ENCODE measurements at places on chromosomes 1 and 21.

DNA sequence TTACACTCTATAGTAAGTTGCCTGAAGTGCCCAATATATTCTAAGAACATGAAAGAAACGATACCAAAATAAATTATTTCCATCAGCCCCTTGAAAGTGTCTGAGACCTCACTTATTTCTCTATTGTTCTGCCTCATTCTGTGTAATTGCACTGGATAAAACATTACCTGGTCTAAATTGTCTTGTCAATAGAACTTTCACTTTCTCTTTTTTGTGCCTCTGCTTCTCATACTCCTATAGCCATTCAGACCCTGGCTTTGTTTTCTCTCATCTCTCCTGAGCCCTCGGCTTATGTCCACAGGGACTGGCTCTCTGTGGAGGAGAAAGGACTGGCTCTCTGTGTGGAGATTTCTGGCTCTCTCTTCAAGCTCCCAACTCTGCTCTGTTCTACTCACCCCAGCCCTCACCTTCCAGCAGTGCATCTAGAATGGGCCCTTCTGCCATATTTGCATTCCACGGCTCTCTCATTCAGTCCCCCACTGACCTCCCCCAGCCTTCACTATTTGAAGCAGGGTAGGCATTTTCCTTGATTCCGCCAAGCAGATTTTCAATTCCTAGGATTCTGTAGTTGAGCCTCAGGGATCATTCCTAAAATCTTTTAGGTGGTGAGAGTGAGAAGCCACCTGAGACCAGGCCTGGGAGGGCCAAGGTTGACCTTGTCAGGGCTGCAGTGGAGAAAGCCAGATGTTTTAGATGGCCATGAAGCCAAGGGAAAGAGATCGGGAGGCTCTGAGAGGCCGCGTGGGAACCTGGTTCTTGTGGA, 15.9 kb upstream of the GALNT2 start:
- DNase-seq: no peak

DNA sequence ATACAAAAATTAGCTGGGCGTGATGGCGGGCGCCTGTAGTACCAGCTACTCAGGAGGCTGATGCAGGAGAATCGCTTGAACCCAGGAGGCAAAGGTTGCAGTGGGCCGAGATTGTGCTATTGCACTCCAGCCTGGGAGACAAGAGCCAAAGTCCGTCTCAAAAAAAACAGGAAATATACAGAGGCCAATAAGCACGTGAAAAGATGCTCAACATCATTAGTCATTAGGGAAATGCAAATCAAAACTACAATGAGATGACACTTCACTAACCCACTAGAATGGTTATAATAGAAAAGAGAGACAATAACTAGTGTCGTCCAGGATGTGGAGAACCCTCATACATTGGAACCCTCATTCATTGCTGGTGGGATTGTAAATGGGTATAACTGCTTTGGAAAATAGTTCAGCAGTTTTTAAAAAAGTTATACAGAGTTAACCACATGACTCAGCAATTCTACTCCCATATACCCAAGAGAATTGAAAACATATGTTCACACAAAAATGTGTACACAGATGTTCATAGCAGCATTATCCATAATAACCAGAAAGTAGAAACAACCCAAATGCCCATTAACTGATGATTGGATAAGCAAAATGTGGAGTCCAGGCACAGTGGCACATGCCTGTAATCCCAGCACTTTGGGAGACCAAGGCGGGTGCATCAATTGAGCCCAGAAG, 6.4 kb upstream of the E2F2 start:
- DNase-seq: no peak

DNA sequence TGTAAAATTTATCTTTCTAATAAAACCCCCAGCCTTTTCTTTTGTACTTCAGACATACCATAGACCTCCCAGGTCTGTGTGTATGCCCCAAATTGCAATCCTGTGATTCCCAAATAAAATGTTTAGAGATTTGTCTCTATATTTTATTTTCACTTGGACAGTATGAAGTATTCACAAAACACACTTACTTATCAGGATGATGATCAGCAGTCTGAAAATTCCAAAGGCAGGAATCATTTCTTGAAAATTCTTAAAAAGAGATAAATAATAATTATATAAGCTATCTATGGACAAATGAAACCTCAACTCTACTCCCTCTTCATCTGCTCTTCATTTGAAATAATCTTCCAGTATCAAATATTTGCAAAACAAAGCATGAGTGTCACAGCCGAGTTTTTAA, 11.6 kb upstream of the GJA9 start:
- DNase-seq: no peak

- no peak for DNase-seq
Observed at GRCh38 chr1:190688096-190688495, 210.4 kb upstream of the BRINP3 start.

GRCh38 chr1:105793536-105794146, 1262.8 kb upstream of the PRMT6 start:
- DNase-seq: peak; percentile 46

DNA sequence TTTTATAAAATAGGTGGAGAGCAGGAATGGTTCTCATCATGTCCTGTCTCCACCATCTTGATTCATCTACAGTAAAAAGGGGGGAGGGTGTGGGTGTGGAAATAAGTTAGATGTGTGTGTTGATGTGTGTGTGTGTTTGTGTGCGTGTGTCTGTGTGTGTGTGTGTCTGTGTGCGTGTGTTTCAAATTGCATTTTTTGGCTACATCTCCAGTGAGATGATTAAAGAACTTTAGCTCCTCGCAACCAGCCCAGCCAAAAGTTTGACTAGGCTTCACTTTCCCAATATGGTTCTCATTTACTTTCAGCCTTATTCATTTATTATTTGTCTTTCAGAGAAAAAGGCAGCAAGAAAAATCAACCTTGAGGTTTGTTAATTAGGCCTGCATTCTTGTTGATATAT, 14.7 kb upstream of the HAO2 start:
- DNase-seq: no peak

DNA sequence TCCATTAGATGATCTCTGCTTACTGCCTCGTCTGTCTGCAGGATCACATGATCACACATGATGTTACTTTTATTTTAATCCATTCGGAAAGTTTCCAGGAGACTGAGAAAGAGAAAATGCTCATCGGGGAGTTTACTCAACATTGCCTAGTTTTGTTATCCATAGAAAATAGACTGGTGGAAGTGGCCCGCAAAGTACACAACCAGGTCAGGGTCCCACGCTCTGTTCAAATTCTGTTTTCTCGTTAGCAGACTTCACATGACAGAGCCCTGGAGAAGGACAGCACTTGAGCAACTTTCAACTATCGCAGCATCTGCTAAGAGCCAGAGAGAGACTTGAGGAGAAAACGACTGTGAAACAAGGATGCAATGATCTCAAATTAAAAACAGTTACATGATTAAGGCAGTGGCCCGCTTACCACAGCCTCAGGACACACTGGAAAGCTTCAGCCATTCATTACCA, 44.2 kb downstream of the ADAMTS1 start:
- DNase-seq: no peak

DNA sequence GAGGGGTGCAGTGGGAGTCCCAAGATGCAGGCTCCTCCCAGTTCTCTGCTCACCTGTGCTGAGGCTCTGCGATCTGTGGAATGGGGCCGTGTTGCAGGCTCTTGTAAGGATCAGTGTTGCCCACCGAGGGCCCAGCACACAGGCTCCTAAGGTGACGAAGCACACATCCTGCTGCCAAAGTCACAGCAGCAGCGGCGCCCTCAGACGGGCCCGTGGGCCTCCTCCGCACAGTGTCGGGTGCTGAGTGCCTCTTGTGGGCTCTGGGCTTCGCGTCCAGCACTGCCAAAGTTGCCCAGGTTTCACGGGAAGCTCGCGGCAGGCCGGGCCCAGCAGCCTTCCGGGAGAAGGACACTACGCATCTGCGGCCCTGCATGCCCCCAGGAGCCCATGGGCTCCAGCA, 72.1 kb upstream of the ABCG1 start:
- DNase-seq: no peak

- DNase-seq: no peak
Observed at GRCh38 chr1:103218369-103218768, 110.0 kb upstream of the COL11A1 start.

DNA sequence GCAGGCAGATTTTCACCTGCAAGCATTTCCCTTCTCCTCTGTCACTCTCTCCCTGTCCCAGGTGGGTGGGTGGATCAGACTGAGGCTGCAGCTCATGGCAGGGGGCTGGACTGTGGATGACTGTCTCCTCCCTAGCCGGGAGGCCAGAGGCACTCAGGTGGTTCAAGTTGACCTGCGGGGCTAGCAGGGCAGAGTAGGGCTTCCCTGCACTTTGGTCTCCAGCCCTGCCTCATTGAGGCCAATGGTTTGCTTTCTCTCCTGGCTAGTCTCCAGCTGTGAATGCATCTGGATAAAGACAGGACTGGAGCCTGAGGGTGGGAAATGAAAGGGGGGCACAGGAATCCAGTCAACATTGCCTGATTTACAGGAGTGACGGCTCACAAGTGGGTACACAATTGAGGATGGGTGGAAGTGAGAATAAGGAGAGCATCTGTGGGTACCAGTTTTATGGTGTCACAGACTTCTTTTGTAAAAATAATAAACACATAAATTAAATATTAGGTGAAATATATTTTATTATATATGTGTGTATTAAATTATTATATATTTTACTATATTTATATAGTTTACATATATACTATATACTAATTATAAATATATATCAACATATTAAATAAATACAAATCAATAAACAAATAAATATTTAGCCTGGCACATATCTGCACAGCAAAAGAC, 25.6 kb downstream of the RUNX1 start:
- no peak for DNase-seq

DNA sequence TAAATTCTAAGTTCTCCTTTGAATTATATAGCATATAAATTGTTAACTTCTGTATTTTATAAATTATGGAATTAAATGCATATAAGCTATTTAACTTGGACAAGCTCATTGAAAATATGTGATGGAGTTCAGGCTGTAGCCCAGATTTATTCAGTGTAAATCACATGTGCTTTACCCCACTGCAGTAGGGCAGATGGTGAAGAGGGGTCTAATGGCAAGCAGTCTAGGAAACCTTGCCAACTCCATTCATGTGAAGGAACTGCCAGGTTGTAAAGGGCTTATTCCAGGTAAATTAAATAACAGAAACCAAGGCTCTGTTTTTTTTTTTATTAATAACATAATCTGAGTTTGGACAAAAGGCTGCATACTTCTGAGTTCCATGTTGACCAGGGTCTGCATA, 243.2 kb downstream of the NCAM2 start:
- no peak for DNase-seq

- DNase-seq: no peak
Observed at GRCh38 chr1:237684236-237684635, 206.5 kb downstream of the ZP4 start.

- DNase-seq: peak; percentile 49
Observed at GRCh38 chr1:87812871-87813577, 484.3 kb downstream of the LMO4 start.

- DNase-seq: peak; percentile 65
Observed at GRCh38 chr1:45512641-45513054, 9.0 kb downstream of the PRDX1 start.

GRCh38 chr1:48823168-48823567, 46.5 kb upstream of the BEND5 start:
- no peak for DNase-seq

DNA sequence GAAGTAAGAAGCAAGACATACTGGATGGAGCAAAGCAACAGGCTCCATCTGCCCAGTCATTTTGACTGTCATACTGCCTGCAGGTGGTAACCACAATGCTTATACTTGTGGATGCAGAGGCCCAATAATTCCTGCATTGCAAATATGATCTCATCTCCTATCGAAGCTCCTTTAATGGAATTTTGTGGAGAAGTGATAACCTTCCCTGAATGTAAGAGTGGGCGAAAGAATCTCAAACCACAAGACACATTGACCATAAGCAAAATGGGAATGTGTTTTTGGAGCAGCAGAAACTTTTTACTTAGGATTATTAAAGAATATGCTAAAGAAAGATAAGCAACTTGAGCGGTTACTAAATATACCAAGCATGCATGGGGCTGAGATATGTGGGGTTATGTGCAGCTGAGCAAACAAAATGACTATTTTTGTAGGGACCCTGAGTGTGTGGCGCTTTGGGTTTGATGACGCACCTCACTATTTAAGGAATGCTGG, 77.4 kb upstream of the BACH1 start:
- no peak for DNase-seq

DNA sequence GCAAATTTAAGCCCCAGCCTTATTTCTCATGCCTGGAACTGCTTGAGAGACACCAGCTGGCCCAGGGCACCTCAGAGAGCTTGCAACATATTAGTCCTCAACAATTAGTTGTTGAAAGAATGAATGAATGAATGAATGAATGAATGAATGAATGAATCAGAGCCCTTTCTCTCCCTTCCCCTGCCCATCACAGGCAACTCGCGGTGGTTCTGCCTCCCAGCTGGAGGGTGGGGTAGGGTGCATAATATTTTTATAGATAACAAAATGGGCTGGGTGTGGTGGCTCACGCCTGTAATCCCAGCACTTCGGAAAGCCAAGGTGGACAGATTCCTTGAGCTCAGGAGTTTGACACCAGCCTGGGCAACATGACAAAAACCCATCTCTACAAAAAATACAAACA, 110.1 kb downstream of the CCDC185 start:
- DNase-seq: no peak

GRCh38 chr1:33372677-33373076, 51.8 kb upstream of the A3GALT2 start:
- no peak for DNase-seq

DNA sequence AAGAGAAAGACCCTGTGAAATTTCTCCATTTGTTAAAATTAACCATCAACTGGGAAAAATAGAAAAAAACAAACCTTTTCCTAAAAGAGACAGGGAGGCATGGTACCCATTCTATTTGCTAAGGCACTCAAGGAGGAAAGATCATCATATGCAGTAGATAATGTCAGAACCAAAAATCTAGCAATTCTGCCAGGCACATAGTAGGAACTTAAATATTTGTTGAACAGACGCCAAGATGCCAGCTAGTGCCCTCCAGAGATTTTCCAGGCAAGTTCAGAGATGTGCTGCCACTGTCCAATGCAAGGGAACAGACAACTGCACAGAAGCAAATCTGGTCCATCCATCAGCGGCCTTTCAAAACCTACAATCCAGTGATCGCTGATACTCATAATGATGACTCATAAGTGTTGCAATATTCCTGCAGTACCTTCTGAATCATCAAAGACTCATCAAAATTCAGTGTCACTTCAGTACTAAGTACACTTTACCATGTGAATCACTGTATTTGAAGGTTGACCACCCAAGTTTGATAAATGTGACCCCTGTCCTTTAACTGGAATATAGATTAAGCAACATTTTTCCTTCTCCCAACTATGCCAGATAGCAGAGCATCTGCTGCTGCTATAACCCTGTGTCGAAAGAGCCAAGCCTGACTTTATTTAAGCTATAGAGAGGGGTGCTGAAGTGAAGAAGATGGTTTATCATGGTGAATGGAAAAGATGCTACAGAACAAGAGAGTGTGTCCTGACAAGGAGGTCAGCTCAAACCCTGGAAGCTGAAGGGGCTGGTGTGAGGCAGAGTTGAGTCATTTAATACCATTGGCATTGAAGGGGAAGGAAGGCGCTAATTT, 99.1 kb downstream of the MT1HL1 start:
- no peak for DNase-seq

Measured in GM13976 (cell line).